ENCODE measurements at places on chromosomes 4 and X.

- DNase-seq: no peak
These were observed 43.5 kb downstream of the GATB start for GRCh38 chr4:151717314-151717713.

DNA sequence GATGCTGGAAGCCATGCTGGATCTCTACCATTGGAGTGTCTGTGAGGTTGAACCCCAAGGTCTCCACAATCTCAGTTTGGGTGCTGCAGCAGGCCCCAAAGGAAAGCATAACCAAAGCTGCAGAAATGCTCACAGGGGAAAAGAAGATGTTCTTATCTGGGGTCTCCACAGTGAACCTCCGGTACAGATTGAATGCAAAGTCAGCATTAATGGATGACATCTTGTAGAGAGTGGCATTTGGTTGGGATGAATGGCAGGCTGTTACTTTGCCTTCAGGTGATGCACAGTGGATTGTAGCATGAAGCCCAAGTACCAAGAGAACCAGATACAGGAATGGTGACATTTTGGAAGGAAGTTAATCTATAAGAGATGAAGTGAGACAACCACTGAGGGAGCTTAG is 1.8 kb downstream of the SERPINA7 start:
- DNase-seq: no peak

DNA sequence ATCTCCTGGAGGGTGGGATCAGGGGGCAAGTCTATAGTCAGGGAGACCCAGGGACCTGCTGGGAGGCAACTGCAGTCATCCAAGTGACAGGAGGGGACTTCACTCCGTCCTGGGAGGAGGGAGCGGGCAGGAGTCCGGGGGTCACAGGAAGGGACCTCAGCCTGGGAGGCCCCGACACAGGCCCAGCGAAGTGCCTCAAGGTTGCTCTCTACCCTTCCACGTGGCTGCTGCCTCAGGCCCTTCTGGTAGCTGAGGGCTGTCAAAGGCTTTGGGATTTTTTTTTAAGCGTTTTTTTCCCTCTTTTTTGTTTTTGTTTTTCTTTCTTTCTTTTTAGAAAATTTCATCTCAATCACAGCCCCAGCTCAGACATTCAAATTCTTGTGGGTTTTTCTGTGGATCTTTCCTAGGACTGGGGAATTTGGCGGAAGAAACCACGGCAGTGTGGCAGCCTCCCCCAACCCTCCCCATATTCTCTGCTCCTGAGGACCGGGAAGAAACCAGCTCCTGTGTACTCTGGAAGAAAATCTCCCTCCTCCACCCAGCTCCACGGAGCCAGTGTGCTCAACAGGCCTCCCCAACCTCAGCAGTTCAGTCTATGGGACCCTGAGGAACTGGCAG is 1.4 kb upstream of the HAUS7 start:
- no peak for DNase-seq

DNA sequence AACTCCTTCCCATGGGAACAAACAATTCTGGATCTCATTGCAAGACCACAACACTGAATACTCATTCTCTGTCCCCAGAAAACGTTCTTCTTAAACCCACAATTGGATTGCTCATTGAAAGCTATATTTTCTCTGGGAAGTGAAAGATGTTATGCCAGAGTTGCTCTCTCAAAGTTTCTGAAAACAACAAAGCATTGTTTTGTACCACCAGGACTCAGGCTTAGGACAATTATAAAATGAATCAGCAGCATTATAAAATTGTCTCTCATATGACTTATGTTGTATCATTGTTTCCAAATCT is 26.5 kb downstream of the TFDP3 start:
- DNase-seq: peak; percentile 8

- no peak for DNase-seq
These were observed 44.6 kb downstream of the IL13RA1 start for GRCh38 chrX:118772051-118772450.
